CD4-positive, alpha-beta T cell (primary cell): ENCODE measurements at places on chromosomes 11 and 22.

- DNase-seq, result no peak
Measured at GRCh38 chr11:72643547-72643946, 30.7 kb downstream of the PDE2A start.

DNA sequence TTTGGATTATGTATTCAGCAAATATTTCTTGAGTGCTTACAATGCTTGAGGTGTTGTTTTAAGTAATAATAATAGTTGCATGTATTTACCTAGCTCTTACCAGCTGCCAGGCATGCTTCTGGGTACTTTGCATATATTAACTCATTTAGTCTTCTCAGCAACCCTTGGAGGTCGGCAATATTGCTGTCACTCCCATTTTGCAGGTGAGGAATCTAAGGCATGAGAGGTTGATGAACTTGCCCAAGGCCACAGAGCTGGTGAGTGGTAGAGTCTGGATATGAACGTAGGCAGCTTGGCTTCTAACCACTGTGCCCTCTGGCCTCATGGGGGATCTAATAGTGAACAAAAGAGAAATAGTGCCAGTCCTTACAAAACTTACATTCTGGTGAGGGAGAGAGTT is 92.9 kb downstream of the PARVA start:
- DNase-seq, result no peak

- DNase-seq, result no peak
Measured at GRCh38 chr11:6620636-6621035, 1.4 kb upstream of the TPP1 start.

- no peak for DNase-seq
Measured at GRCh38 chr11:1553808-1554594, 18.1 kb downstream of the DUSP8 start.

DNA sequence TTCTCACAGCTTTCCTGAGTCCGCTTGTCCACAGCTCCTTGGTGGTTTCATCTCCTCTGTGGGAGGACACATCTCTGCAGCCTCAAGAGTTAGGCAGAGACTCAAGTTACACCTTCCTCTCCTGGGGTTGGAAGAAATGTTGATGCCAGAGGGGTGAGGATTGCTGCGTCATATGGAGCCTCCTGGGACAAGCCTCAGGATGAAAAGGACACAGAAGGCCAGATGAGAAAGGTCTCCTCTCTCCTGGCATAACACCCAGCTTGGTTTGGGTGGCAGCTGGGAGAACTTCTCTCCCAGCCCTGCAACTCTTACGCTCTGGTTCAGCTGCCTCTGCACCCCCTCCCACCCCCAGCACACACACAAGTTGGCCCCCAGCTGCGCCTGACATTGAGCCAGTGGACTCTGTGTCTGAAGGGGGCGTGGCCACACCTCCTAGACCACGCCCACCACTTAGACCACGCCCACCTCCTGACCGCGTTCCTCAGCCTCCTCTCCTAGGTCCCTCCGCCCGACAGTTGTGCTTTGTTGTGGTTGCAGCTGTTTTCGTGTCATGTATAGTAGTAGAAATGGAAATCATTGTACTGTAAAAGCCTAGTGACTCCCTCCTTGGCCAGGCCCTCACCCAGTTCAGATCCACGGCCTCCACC is 11.7 kb downstream of the RASD2 start:
- peak; percentile 83 for DNase-seq

DNA sequence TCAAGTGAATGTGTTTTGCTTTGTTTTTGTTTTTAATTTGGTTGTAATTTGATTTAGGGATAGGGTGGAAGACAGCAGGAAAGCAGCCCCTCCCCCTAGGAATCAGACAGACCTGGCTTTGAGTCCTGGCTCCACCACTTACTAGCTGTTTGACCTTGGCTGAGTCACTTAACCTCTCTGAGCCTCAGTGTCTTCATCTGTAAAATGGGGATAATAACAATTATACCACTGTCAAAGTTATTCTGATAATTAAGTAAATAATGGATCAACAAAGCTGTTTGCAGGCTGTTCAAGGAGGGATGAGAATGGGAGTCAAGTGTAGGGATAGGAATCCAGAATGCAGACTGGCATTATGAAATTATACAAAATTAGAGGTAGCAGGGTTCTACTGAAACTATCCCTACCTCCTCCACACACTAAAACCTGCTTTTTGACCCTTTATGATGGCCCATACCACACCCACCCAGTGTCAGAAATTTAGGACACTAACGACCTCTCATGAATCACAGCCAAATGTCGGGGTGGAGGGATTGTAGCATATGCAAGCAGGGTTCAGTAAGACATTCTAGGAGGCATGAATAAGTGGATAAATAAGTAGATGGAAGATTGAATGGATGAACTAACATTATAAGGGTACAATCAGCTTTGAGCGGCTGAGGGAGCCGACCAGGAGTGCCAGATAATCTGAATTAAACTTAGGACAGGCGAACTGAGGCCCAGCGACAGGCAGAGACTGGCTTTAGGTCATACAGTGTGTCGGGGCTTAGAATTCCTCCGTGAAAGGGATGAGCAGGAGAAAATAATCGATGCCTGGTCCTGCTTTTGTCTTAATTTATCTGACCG is 974 bp downstream of the ANAPC15 start:
- DNase-seq, result no peak

- DNase-seq, result no peak
Measured at GRCh38 chr11:103805688-103806009, 230.8 kb upstream of the DDI1 start.

GRCh38 chr22:34427436-34427835 is 507.2 kb upstream of the LARGE1 start:
- DNase-seq, result no peak

GRCh38 chr22:19639610-19640135 is 74.6 kb upstream of the SEPTIN5 start:
- DNase-seq, result no peak

DNA sequence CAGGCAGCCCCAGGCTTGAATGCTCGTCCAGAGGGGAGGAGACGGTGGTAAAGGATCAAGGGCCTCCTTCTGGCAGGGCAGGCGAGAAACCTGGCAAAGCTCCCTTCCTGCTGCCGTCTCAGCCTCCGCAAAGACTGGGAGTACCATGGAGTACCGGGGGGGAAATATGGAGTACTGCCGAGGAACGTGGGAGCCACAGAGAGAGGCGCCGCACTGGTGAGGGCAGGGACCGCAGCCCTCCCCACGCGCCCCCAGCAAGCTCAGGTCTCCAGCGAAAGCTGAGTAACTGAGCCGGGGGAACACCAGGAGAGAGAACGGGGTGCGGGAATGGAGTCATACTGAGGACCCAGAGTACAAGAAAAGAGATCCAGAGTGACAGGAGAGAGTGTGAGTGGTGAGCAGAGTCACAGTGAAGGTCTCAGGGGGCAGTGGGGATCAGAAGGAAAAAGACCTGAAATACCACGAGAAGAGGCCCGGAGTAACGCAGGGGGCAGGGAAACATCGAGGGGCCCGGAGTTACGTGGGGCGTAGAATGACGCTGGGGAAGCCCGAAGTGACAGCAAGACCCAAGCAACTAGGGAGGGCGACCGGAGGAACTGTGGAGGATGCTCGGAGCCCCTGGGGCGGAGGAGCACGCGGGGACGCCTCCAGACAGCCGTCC is 740 bp downstream of the EML3 start:
- peak; percentile 15 for DNase-seq
